ENCODE measurements at places on chromosomes 5 and 9.

- no peak for DNase-seq
Observed at GRCh38 chr9:105359892-105360291, 87.9 kb upstream of the FSD1L start.

DNA sequence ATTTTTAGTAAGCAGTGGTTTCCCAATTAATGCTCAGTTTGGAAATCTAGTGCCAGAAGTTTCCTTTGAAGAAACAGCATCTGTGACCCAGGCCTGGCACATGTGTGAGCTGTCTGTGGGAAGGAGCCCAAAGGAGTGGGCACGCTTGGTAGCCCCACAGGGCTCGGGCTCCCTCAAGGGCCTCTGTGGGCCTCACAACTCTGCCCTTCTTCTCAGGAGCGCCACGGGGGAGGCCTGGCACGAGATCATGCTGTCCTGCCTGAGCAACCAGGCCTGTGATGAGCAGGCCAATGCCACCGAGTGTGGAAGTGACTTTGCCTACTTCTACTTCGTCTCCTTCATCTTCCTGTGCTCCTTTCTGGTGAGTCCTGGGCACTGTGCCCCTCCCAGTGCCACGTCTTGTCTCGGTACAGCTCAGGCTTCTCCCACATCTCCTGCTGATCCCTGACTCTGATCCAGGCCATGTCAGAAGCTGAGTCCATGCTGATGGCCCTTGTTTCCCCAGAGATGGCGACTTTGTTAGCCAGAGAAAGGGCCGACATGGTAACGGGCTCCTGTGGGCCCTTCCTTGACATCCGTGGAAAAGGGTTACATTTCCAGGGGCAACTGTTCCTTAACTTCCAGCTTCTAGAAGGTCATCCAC is 200.4 kb downstream of the CACNA1B start:
- no peak for DNase-seq

GRCh38 chr5:176533894-176534611 is 3.1 kb downstream of the RNF44 start:
- DNase-seq, result no peak

- DNase-seq, result no peak
Observed at GRCh38 chr5:178396796-178397720, 164.5 kb upstream of the PHYKPL start.

GRCh38 chr9:2681981-2682380 is 35.3 kb upstream of the KCNV2 start:
- no peak for DNase-seq

GRCh38 chr5:109496112-109496511 is 86.3 kb upstream of the PJA2 start:
- no peak for DNase-seq

DNA sequence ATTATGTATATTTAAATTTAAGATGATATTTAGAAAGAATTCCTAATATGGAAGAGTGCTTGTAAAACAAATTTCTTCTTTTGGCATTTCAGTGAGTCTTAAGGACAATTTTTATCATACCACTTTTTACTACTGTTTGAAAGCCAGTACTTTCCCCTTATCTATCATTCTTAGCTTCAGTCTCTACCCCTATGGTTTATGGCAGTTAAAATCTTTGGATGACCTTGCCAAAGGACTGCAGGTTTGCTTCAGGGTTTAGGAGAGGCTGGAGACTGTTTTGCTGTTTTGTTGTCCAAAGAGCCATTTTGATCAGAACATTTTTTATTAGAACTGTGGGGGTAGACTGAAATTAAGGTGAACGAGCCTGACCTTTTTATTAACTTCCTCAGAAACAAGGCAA is 30.8 kb downstream of the SLC38A9 start:
- DNase-seq, result no peak

GRCh38 chr5:164818445-164818844 is 1313.0 kb downstream of the MAT2B start:
- no peak for DNase-seq

DNA sequence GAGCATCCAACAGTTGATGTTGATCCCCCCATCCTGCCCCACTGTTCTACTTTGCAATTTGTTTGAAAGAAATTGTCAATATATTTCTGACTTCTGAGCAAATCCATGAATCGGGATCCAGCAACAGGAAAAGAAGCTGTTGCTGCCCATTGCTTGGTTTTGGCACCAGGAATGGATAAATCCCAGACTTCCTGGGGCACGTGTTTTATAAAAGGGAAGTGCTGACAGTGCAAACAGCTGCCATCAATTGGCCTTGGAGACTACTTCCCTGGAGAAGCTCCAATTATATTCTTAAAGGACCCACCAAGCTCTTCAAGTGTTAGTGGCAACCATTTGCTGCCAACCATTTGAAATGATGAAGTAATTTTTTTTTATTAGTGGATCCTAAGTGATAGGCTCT is 13.7 kb downstream of the STK32A start:
- DNase-seq, result no peak

DNA sequence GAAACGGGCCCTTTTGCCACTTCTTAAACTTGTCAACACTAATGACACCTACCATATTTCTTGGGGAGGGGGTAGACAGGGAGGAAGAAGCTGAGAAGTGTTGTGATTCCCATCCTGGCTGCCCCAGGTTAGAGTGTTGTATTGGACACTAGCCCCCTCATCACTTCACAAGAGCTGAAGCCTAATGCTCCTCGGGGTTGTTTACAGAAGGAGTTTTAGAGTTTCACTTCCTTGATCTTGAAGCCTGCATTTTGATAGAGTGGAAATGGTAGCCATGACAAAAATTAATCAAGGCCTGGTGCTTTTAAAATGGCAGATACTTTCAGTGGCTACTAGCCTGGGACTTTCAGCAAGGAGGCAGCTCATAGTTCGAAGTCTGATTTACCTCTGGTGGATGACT is 11.0 kb upstream of the FAM120AOS start:
- DNase-seq, result no peak

DNA sequence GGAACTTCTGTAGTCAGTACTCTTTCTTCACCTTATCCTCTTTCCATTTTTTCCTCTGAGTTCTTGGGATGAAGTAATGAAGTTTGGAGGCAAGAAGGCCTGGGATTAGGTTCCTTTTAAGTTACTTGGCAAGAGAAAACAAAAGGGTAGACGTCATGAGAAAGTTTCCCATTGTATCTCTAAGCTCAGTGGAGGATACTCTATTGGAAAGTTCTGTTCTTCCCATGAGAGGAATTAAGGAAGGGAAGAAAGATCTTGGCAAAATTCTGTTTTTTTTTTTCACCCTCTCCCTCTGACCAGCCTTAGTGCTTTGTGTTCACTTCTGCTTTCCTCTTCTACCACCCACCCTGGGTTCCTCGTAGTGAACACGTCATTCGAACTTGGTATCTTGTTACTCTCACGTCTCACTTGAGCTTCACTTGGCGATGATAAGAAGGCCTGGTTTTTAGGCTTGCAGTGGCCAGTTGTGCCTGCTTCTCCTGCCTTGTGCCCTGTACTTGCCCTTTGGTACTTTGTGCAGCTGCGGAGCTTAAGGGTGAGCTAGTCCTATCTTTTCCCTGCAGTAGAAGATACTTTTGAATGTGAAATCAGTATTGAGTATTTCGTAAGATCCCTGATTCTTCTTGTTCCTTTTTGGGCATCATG is 67.0 kb downstream of the ARHGAP26 start:
- no peak for DNase-seq
